T-helper 2 cell treated with Interferon-gamma antibody and Interleukin-4, amounts not matched to agents 5 μg/mL and 100 μg/mL, for 36 hours (primary cell): ENCODE measurements at places on chromosomes 13 and 19.

- no peak for DNase-seq
Measured at GRCh38 chr13:109012115-109012514, 382.7 kb downstream of the MYO16 start.

DNA sequence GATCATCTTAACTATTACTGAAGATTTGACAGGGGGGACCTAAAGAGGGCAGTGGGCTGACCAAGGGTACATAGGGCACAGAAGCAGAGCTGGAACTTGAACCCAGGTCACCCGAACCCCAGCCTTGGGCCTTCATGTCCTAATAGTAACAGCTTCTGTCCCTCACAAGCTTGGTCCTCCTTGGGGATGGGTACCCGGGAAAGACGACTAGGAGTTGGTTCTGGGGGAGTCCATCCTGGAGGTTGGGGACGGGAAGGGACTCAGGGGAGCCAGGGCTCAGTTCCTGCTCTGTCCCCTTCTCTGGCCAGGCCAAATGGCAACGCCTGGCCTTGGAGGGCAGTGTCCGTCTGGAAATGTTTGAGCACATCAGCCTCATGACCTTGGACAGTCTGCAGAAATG, 39.6 kb upstream of the CYP4F8 start:
- no peak for DNase-seq

GRCh38 chr19:7883105-7883504, 5.2 kb upstream of the LRRC8E start:
- DNase-seq: no peak

GRCh38 chr13:43071824-43072223, 48.4 kb downstream of the DNAJC15 start:
- no peak for DNase-seq

DNA sequence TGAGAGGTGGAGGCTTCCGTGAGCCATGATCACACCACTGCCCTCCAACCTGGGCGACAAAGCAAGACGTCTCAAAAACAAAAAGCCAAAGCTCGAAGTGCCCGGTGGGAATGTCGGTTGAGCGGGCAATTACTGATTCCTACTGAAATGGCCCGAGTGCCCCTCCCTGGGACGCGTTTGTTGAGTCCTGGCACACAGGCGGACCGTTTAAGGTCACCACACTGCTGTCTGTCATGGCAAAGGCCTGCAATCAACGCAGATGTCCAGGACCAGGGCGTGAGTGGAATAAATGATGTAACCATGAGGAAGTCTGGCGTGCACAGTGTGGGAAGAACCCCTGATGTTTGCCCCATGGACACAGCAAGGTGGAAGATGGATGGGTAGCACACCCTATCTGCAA, 19.2 kb upstream of the C2CD4C start:
- DNase-seq: no peak

- no peak for DNase-seq
Measured at GRCh38 chr13:93740334-93740733, 513.7 kb downstream of the GPC6 start.

- DNase-seq: no peak
Measured at GRCh38 chr13:41678249-41678648, 220.9 kb downstream of the RGCC start.

GRCh38 chr19:39413272-39413910, 922 bp downstream of the PLEKHG2 start:
- no peak for DNase-seq

- DNase-seq: no peak
Measured at GRCh38 chr19:51798062-51798461, 3.1 kb downstream of the FPR3 start.

DNA sequence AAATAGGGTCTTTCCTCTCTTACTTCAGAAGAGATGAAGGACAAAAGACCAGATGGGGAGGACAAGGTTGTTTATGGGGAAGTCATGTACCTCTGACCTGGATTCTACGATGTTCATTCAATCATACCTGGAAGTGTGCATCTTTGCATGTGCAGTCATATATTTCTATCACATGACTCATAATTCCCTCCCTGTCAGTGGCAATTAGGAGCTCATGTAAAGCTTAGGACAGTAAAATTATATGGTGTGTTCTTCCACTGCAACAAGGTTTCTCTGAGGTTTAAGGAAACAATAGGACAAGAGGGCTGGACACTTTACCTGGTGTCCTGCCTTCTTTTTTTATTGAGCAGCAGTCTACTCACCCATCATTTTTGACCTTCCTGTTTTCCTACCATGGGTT, 19.8 kb downstream of the CEACAM7 start:
- DNase-seq: no peak

GRCh38 chr13:85564598-85564997, 234.6 kb downstream of the SLITRK6 start:
- no peak for DNase-seq

- no peak for DNase-seq
Measured at GRCh38 chr19:28497137-28497536, 715.8 kb downstream of the UQCRFS1 start.

GRCh38 chr13:33859691-33860303, 41.8 kb downstream of the RFC3 start:
- no peak for DNase-seq

GRCh38 chr19:38035515-38036495, 128.8 kb downstream of the SIPA1L3 start:
- DNase-seq: no peak

GRCh38 chr13:111508164-111508870, 187.9 kb downstream of the TEX29 start:
- no peak for DNase-seq

- no peak for DNase-seq
Measured at GRCh38 chr13:31610270-31610998, 128.9 kb upstream of the RXFP2 start.

GRCh38 chr13:102970542-102970941, 95.7 kb downstream of the SLC10A2 start:
- no peak for DNase-seq

DNA sequence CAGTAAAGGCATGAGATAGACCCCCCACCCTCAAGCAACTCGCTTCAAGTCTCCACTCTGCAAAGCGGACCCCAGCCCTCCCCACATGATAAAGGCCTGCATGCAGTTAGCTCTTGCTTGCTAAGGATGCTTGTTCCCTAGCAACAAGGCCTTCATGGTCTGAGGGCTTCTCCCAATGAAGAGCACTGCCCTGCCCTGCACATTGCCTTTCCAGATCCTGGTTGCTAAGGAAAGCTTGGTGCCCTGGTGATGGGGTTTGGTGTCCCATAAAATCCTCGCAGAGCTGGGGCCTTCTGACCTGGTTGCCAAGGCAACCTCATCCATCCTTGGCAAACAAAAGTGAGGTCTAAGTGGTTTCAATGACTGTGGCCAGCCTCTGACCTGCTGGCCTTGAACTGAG, 6.0 kb downstream of the DBP start:
- DNase-seq: no peak

DNA sequence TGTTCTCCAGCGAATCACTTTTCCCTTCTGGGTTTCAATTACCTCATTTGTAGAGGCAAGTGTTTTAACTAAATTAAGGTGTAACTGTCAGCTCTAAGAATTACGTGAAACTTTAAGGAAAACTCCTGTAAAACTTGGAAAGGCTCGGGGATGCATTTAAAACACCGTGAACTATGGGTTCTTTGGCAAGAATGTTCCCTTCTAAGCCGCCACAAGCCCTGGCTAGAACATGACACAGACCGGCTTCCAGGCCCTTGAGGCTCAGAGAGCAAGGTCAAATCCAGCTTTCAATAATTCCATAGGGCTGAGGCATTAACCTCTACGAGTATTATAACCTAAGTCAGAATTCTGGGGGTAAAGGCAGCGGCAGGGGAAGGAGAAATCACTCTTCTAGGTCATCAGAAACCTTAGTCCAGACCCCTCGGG, 685 bp downstream of the VWA8 start:
- DNase-seq: no peak

- peak; percentile 6 for DNase-seq
Measured at GRCh38 chr13:80340651-80341100, 250 bp downstream of the SPRY2 start.

GRCh38 chr13:67229481-67230403, at the start of gene PCDH9:
Gene PCDH9, minus strand, starts transcription at chr13:67230336. Its CDS starts 1,896 bp downstream, at chr13:67228440.
- DNase-seq: no peak

GRCh38 chr13:64160479-64160878, 2744.8 kb upstream of the PCDH20 start:
- DNase-seq: no peak

DNA sequence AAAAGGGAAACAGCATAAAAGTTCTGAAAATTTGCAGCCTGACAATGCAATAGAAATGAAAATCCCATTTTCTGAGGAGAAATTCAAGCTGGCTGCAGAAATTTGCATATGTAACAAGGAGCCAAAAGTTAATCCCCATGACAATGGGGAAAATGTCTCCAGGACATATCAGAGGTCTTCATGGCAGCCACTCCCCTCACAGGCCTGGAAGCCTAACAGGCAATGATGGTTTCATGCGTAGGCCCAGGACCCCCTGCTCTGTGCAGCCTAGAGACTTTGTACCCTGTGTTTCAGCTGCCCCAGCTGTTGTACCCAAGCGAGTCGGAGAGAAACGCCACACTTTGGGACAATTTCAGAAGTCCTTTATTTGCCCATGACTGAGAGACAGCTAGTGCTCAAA, 701.3 kb upstream of the KLHL1 start:
- DNase-seq: no peak

DNA sequence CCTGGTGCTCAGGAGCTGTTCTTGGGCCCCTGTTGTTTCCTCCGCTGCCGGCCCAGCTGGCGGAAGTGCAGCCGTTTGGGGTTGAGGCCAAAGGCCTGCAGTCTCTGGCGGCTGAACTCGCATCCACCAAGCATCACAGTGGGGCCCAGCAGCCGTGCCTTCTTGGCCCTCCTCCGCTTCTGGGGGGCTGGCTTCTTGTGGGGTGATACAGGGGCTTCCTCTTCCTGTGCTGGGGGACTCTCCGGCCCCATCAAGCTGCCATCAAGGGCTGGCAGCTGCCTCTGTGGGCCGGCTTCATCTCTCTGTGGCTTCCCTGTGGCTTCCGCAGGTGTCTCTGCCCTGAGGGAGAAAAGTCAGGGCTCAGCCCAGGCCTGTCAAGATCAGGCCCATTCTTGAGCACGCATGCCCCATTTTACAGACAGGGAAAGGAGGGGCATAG, 10.3 kb downstream of the ATG4D start:
- DNase-seq: peak; percentile 55

DNA sequence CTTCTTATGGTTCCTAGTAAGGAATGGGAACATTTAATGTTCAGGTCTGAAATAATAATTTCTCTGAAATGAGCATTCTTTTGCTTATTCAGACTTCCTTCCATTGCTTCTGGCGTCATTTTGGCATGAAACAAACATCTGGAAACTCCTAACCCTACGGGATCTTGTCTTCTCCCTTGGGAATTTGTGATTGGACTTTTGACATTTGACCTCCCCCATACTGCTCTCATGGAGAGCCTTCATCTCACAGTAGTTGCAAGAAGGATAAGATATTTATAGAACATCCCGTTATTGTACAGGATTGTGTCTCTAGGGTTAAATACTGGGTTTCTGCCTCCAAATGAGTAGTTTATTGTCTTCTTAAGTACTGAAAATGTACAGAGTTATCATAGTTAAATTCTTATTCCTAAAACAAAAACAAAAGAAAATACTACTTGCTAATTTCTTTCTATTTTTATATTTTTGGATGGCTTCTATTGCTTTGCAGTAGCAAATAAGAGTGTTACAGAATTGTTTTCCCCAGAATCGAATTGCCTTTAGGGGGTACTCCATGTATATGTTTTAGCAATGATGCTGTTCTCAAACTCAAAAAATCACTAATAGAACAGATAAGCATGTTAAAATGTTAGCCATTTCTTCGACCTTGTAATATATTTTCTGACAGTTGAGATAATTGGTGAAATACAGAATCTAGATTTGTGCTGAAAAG, 366.8 kb downstream of the DLEU7 start:
- no peak for DNase-seq
